Iris pigment epithelial cell (primary cell): ENCODE measurements at places on chromosomes 13 and 19.

- peak; percentile 45 for DNase-seq
Observed at GRCh38 chr13:111370570-111371535, 50.4 kb downstream of the TEX29 start.

DNA sequence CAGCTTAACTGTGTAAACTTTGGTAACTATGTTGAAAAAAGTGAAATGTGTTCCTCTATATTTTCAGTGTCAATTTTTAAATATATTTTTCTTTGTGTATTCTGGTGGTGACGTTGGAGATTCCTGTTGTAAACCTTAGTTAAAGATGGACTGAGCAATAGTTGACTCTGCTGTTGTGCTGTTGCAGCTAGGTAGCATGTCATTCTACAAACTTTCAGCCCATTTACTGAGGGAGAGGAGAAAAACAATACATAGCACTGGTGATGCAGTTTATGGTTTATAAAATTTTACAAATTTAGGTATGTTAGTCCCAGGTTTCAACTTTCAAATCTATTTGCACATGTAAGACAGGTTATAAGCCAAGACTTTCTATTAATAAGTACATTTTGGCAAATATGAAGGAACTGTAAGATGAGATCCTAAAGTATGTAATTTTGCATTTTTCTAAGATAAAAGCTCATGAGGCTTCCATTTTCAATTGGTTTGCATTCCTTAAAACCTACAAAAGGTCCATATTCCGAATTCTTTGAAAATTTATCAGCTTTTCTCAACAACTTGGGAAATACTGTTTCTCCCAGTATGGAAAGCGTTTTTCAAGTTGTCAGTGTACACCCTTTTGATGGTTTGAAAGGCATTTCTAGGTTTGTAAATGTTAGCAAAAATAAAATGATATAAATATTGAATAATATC lies 1.5 kb downstream of the NDFIP2 start:
- peak; percentile 49 for DNase-seq

- no peak for DNase-seq
Observed at GRCh38 chr19:947707-948539, 22.1 kb downstream of the ARID3A start.

DNA sequence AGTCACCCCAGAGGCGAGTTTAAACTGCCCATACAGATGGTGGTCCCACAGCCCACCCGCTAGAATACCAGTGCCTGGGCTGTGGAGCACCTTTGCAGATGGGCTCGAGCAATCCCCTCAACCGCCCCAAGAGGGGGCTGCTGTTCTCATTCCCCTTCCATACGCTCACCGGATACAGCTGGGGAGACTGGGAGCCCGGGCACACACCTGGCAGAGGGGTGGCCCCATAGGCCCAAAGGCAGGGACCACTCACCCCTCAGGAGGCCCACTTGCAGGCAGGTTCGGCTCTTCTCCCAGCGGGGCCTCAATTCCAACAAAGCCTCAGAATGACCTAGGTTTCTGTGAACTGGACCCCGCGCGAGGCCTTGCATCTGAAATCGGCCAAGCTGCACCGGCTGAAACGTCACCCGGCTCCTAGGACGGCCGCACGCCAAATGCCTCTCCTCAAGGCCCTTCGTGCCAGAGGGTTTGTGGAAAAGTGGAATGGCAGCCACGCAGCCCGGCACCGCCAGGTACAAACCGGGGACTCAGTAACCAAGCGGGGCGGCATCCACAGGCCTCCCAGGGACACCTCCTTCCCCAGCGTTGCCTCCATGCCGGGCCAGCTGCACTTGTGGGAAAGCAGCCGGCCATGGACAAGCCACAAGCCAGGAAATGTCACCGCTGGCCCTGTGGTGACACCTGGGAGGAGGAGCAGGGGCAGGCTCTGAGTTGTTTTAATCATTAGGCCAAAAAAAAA lies 18.7 kb downstream of the MLLT1 start:
- no peak for DNase-seq

- no peak for DNase-seq
Observed at GRCh38 chr19:45791744-45792469, 738 bp downstream of the DMWD start.

DNA sequence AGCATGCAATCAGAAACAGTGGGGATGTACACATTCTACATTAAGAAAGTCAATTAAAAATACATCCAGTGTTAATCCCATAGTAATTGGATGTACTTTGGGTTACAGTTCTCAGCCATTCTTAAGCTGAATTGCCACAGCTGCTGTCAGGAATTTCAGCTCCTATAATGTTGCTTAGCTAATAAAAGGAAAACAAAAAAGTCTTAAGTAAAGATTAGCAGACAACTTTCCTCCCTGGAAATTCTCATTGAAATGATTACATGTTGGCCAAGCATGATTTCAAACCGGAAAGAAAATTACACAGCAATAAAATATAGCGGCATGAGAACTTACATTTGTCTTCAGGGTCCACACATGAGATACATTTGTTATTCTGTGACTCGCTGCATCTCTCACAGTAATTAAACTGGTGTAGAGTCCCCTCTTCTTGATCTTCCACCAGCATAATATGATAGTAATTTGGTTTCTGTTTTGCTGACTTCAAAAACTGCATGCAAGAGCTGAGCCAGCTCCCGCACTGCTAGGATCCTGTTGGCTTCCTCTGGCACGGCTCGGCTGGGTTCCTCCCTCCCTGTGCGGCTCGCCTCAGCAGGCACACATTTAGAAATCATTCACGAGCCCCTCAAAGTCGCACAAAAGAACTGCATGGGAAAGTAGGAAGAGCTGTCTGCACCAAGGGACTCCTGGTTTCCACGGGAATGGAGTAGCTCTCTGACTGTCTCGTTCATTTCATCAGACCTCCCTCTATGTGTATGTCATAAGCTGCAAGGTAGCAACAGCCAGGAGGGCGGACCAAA lies at the start of gene HTR2A:
TSS of gene HTR2A (minus strand) at position 713 of the 797 bp plus-strand sequence. CDS start 1,147 bp downstream, outside the sequence.
- peak; percentile 18 for DNase-seq

DNA sequence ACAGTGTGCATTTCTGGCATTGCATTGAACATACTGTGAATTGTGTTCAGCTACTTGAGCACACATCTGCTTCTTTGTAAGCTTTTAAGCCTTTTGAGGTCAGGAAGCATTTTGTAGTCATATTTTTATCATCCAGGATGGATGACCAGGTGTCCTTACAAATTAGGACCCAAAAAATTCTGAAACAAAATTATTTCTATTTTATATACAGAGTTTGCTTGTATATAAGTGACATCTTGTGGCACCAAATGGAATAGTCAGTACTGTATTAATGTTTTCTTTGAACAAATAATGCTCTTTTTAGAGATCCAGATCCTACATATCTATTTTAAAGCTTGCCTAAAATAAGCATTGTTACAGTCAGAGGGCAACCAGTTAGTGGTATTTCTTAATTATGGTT lies 9.5 kb upstream of the SUPT20H start:
- peak; percentile 32 for DNase-seq

- DNase-seq = no peak
Observed at GRCh38 chr19:46719629-46720502, 3.0 kb upstream of the PRKD2 start.

GRCh38 chr13:42485272-42485671 lies 88.7 kb upstream of the TNFSF11 start:
- DNase-seq = peak; percentile 50

- peak; percentile 96 for DNase-seq
Observed at GRCh38 chr13:29923554-29924481, 73.4 kb upstream of the UBL3 start.

GRCh38 chr19:424546-424945 lies 15.6 kb upstream of the C2CD4C start:
- DNase-seq = no peak

- DNase-seq = peak; percentile 32
Observed at GRCh38 chr19:18541258-18541991, 1.9 kb downstream of the FKBP8 start.

- no peak for DNase-seq
Observed at GRCh38 chr19:45477186-45477585, 9.4 kb downstream of the FOSB start.

DNA sequence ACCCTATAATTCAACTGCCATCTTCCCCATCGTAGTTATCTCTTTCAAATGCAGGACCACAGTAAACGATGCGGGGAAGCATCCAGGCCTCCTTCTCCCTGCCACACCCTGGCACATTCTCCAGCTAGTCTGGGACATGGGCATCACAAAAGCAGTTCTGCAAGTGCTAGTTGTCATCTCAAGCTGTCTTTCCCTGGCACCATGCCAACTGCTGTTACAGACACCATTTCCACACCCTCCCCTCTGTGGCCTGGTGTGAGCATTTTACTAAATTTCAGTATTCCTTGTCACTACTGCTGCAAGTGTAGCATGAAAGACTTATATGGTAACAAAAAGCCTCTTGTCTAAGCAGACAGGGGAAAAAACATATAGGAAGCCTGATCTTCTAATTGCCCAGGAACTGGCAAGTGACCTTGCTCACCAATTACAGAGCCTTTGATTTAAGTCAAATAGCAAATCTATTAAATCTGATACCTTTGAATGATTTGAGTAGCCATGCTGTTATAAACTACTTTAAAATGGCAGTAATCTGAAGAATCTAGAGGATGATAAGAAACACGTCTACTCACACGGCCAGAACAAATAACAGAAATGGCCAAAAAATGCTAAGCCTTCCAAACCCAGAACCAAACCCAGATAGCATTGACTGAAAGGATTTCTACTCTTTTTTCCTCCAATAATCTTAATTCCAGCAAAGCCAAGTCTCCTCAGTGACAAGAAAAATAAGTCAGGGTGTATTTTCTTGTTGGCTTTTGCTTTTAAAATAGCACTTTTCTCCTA lies 179.0 kb downstream of the NUFIP1 start:
- DNase-seq = no peak

DNA sequence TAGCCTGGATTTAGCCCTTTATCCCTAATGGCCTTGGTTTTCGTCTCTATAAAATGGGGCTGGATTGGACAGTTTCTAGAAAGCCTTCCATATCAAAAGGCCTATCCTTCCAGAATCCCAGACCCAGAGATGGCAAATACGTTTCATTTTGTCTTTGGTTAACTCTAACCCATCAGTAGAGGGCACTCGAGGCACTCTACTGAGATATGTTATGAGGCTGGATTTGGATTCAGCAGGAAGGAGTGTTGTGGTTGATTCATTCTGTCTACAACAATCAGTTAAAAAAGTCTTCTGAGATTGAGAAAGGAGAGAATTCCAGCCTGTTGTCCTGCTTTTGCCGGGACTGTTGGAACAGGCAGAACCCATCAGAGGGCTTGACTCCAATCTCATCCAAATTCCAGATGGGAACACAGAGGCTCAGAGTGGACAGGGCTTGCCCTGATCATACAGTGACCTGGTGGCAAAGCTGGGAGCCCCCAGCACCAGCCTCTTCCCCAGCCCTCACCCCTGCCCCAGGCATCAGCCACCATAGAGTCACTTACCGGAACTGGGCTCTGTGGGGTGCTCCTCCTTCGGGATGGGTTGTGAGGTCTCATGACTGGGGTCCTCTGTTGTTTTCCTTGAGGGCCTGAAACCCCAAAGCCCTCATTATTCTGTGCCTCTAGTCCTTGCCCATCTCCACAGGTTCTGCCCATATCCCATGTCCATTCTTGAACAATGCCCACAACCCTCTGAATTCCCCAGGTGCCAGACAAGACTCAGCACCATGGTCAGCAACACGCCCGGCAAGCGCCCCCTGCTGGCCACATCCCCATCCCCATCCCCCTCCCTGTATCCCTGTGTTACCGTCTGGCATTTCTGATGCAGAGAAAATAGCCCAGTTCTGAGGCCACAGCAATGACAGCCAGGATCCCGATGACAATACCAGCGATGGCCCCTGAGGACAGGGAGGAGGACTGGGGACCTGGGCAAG lies 12.3 kb upstream of the ZNF180 start:
- peak; percentile 62 for DNase-seq

DNA sequence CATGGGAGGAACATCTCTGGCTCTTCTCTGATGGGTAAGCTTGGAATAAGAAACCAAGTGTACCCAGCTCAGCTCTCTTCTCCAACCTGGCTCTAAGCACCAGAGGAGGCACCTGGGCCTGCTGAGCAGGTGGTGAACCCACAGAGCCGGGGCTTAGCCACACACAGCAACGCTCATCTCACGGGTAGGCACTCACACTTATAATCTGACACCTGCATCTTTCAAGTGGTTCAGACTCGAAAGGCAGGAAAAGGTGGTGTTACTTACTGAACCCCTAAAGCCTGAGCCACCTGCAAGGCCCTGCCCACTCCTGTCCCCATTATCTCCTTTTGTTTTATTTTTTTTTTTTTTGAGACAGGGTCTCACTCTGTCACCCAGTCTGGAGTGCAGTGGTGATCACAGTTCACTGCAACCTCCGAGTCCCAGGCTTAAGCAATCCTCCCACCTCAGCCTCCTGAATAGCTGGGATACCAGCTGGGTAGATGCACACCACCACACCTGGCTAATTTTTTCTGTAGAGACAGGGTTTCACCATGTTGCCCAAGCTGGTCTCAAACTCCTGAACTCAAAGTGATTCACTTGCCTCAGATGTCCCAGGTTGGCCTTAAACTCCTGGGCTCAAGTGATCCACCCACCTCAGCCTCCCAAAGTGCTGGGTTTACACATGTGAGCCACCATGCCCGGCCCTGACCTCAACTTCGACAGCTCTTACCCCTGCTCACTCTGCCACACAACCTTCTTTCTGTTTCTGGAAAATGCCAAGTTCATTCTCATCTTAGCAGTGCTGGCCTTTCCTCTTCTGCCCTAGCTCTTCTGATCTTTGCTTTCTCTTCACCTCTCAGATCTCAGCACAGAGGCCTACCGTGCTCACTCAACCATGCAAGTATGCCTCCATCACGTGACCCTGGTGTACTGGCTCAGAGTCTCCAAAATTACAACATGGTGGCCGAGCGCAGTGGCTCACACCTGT lies 9.7 kb downstream of the FBXL12 start:
- DNase-seq = no peak

DNA sequence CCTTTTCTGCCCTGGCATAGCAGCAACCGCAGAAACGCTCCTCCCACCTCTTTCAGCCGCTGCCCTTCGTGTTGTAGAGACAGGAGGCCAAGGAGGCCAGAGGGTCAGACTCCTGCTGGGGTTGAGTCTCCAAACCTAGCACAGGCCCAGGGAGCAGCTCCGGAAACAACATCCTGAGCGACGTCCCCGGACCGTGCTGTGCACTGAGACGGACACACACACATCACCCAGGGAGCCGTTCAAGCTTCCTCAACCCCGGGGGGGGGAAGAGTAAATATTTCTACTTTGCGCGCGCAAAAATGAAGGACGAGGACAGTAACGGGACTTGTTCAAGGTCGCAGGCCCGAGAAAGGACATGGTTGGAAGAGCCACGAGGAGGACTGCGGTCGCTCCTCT lies 657 bp downstream of the ZNF550 start:
- peak; percentile 22 for DNase-seq

- DNase-seq = no peak
Observed at GRCh38 chr13:88958821-88959220, 1287.7 kb downstream of the SLITRK5 start.

DNA sequence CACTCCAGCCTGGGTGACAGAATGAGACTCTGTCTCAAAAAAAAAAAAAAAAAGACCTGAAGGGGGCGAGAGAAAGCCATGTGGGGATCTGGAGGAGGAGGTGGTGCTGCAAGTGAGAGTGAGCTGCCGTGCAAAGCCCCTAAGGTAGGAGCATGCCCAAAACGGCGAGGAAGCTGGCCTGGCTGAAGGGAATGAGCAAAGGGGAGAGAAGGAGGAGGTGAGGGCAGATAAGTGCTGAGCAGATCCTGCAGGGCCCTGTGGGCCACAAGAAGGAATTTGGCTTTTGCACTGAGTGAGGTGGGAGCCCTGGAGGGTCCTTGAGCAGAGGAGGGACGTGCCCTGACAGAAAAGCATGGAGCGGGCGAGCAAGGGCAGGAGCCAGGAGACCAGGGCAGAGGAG lies 19.4 kb upstream of the ADGRE5 start:
- DNase-seq = no peak

- DNase-seq = peak; percentile 27
Observed at GRCh38 chr19:45952686-45953505, 20.8 kb downstream of the NOVA2 start.
